ENCODE measurements at places on chromosomes 13 and 19. TPM values are rescaled to one million over a fixed set of nuclear protein-coding genes. Genes with fewer than 3 reads are reported as not detected.

The DLL3 gene
- total RNA-seq, result 16.8 TPM

The ZBTB32 gene
- not detected for total RNA-seq

- no peaks in the 10 kb centered on the region for H3K4me1 ChIP-seq
- no peak for DNase-seq
- H3K4me3 ChIP-seq, result no peak overlapping the region
- no peak overlapping the region for H3K27ac ChIP-seq
These were observed 8.1 kb downstream of the MRPS31 start for GRCh38 chr13:40762849-40763248.

- H3K36me3 ChIP-seq, result no peaks in the 10 kb centered on the region
- peaks cover 74% of the 10 kb centered on the region for H3K27me3 ChIP-seq
- DNase-seq, result no peak
- no peak overlapping the region for H3K4me3 ChIP-seq
- no peak overlapping the region for H3K27ac ChIP-seq
- peaks cover 11% of the 10 kb centered on the region for H3K4me1 ChIP-seq
These were observed 3.5 kb downstream of the KCNA7 start for GRCh38 chr19:49069026-49069425.

GRCh38 chr19:44212866-44213346 lies 574 bp downstream of the ZNF227 start:
- no peak for DNase-seq
- H3K36me3 ChIP-seq, result peaks cover 12% of the 10 kb centered on the region
- no peaks in the 10 kb centered on the region for H3K27me3 ChIP-seq
- peak overlapping the region; percentile 90 for H3K27ac ChIP-seq
- H3K4me3 ChIP-seq, result peak overlapping the region; percentile 92
- H3K4me1 ChIP-seq, result peaks cover 4% of the 10 kb centered on the region

DNA sequence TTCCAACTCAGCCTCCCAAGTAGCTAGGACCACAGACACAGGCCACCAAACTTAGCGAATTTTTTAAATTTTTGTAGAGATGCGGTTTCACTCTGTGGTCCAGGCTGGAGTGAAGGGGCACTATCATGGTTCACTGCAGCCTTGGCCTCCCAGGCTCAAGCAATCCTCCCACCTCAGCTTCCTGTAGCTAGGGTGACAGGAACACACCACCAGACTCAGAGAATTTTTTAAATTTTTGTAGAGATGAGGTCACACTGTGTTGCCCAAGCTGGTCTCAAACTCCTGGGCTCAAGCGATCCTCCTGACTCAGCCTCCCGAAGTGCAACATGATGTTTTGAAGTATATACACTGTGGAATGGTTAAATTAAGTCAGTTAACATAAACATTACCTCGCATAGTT lies 263.6 kb downstream of the OXGR1 start:
- no peaks in the 10 kb centered on the region for H3K4me1 ChIP-seq
- H3K27me3 ChIP-seq, result no peaks in the 10 kb centered on the region
- no peak for DNase-seq

DNA sequence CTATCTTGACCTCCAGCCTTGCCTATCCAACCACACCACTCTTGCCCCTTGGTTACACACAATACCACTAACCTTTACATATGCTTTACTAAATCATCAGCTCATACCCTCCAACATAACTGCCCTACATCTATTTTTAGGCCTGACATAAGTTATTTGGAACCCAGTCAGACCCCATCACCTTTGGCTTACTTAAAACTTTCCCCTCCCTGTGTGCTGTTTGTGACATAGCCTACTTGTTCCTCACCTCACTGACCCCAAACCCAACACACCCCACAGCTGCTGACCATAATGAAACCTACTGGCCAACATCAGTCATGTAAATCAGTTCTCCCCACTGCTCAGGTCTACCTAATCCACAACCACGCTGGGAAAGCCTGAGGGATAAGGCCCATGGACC lies 4.9 kb downstream of the ZNF266 start:
- H3K27ac ChIP-seq, result no peak overlapping the region
- H3K27me3 ChIP-seq, result no peaks in the 10 kb centered on the region
- no peaks in the 10 kb centered on the region for H3K4me1 ChIP-seq
- DNase-seq, result no peak

DNA sequence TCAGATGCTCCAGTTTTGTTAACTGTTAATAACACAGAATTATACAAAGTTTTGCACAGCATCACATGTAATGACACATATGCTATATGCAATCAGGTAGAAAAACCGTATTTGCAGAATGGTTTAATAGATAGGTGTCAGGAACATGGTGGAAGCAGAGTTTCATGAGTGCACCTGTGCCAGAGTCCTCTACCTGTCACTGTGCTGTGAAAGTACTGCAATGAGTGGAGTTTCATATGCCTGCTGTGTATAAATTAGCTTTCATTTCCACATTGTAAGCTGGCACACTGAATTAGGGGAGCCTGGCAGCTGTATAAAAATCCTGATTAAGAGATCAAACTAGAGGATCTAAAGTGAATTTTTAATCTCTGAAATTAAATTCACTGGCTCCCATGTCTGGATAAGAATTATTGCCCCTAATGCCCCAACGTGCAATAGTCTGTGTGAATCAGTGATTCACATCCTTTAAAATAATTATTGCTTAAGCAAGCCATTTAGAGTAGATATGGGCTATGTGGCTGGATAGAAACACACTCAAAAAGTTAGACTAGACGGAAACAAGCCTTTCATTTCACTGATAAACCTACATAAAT lies 8.5 kb upstream of the EEF1AKMT1 start:
- H3K36me3 ChIP-seq, result peaks cover 10% of the 10 kb centered on the region
- H3K27me3 ChIP-seq, result no peaks in the 10 kb centered on the region
- H3K27ac ChIP-seq, result no peak overlapping the region
- no peaks in the 10 kb centered on the region for H3K4me1 ChIP-seq

GRCh38 chr13:68176475-68176874 lies 946.3 kb upstream of the PCDH9 start:
- peak; percentile 64 for DNase-seq
- no peak overlapping the region for H3K27ac ChIP-seq
- H3K4me1 ChIP-seq, result no peaks in the 10 kb centered on the region
- H3K27me3 ChIP-seq, result no peaks in the 10 kb centered on the region
- no peaks in the 10 kb centered on the region for H3K36me3 ChIP-seq
- H3K4me3 ChIP-seq, result no peak overlapping the region

DNA sequence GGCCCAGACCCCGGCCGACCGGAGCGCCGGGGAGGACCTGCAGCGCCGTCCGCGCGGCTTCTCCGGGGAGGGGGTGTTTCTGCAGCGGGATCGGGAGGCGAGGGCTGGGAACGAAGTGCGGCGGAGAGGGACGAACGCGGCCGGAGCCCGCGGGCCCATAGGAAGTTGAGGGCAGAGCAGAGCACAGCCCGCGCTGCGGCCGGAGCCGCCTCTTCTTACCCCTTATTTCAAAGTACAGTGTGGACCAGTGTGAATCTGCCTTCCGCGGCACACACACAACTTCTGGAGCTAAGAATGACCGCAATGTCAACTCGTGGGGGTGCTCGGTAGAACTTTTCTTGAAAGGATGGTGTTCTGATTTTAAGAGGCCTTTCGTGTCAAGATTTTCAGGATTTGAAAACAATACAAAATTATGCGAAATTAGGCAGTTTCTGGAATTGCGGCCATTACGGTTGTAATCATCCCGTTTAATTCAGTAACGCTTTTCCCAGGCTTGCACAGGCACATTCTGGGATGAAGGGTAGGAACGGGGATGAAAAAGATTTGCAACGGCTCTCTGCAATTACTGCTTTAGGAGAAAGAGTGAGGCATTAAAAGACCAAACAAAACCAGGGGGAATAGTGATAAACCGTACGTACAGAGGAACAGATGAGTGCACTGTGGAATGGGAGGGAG lies 821 bp downstream of the TDRD3 start:
- peak overlapping the region; percentile 99 for H3K27ac ChIP-seq
- DNase-seq, result peak; percentile 25
- no peaks in the 10 kb centered on the region for H3K4me1 ChIP-seq
- no peaks in the 10 kb centered on the region for H3K36me3 ChIP-seq
- peak overlapping the region; percentile 96 for H3K4me3 ChIP-seq
- no peaks in the 10 kb centered on the region for H3K27me3 ChIP-seq

All from spinal cord (tissue), 10 donors.